Tongue (tissue), 3 donors: ENCODE measurements at places on chromosomes 7 and 10. TPM values are rescaled to one million over a fixed set of nuclear protein-coding genes. Genes with fewer than 3 reads are reported as not detected.

- no peak for DNase-seq
Measured at GRCh38 chr10:124935946-124936345, 6.0 kb upstream of the ZRANB1 start.

DNA sequence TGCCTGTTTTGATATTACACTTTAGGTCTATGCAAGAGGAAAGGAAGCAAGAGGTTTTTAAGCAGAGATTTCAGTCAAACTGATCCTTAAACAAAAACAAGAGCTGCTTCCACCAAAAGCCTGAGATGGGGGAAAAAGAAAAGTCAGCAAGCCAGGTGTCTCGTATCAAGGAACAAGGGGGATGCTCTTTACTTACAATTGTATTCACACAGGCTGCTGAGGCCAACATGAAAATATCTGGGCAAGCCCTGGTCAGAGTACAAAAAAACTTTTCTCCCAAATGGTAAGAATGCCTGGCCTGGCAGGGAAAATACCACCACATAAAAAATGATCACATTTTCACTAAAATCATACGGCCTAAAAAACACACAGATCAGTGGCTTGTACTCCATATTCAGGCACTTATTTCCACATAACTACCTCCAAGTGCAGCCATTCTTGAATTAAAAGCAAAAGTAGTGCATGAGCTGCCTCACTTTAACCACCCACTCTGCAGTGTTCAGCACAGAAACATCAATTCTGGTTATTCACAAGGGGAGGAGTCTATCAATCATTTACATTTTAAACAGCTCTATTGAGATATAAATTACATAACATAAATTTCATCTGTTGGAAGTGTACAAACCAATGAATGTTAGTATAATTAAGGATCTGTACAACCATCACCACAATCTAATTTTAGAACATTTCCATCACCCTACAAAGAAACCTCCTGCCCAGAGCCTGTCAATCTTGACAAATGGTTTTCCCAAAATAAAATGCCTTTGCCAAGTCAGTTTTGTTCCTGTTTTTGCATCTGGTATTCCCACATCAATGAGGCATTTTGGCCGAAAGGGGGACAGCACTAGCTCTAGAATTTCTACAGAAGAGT, 70.2 kb downstream of the GRB10 start:
- DNase-seq = peak; percentile 45

- DNase-seq = no peak
Measured at GRCh38 chr7:2566348-2566889, 7.6 kb downstream of the IQCE start.

GRCh38 chr7:14973712-14974428, 71.3 kb upstream of the DGKB start:
- no peak for DNase-seq

Gene PKD2L1
- total RNA-seq = not detected

- DNase-seq = peak; percentile 84
Measured at GRCh38 chr10:129958148-129958628, 5.9 kb downstream of the EBF3 start.

GRCh38 chr7:29189743-29190201, 4.8 kb upstream of the CHN2 start:
- DNase-seq = peak; percentile 81

- no peak for DNase-seq
Measured at GRCh38 chr10:119268871-119269506, 61.6 kb downstream of the GRK5 start.

Gene LFNG
- total RNA-seq = 26.0 TPM

DNA sequence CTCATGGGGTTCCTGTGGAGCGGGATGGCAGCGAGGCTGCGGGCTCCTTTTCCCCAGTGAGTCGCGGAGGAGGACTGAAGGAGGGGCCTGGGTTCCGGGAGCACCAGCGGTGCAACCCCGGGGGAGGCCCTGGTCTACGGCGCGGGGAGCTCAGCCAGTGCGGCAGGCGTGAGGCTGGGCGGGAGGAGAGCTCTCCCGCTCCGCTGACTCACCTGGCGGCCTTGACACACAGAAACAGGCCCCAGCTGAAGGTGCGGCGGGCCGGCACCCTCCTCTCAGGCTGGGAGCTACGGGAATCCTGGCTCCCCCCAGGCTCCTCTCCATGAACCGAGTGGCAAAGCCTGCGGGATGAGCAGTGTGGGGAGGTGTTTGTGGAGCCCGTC, 6.8 kb upstream of the NOM1 start:
- peak; percentile 11 for DNase-seq

- no peak for DNase-seq
Measured at GRCh38 chr7:79735012-79735411, 281.5 kb upstream of the MAGI2 start.

DNA sequence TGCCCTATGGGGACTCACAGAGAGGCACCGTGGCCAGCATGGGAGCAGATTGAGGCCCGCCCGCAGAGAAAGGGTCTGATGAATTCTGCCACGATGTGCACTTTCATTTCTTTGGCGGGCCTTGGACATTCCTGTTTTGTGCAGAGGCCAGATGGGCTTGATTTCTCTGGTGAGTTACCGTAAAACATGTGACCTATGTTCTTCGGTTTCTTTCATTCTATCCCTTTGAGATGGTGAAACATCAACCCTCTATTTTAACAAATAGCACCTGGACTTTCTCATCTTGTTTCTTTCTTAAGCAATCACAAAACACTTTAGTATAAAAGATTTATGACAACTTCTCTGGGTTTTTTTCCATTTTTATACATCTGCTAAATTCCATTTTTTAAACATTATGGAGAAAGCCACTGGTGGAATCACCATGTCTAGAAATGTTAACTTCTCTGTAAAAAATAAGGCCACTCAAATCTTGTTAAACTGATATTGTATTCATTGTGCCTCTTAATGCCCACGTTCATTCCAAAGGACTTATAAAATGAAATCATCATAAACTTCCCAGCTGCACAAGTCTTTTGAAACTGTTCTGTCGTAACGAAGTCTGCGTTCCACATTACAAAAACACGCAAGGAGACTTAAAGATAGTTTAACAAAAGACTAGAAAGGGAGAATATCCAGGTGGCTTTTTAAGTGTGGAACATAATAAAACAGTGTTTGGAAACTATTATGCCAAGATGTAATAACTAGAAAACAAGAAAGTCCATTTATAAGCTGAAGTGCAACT, 21.4 kb upstream of the ODAD2 start:
- DNase-seq = peak; percentile 53

Gene TAF3
- total RNA-seq = 3.0 TPM
